ENCODE measurements at places on chromosomes 3 and 15. TPM values are rescaled to one million over a fixed set of nuclear protein-coding genes. Genes with fewer than 3 reads are reported as not detected.

Gene CCR8
- total RNA-seq = not detected

Gene RBPMS2
- not detected for total RNA-seq

Gene TAGLN3
- 1.1 TPM for total RNA-seq

Gene C3orf22
- total RNA-seq = not detected

Gene SLC15A2
- 0.96 TPM for total RNA-seq

Gene THUMPD3
- 50.1 TPM for total RNA-seq

Gene EPHA6
- total RNA-seq = not detected

Gene CTXND1
- total RNA-seq = not detected

Gene IL20RB
- total RNA-seq = 86.8 TPM

Gene CYP1A2
- total RNA-seq = not detected

Gene GATM
- total RNA-seq = 2.6 TPM

Gene MAGI1
- 7.5 TPM for total RNA-seq

Gene TMCO5A
- total RNA-seq = not detected

Gene IGDCC3
- total RNA-seq = not detected

Gene RLBP1
- total RNA-seq = 0.96 TPM

Gene AGTR1
- total RNA-seq = not detected

Gene LYZL4
- not detected for total RNA-seq

Gene EFCC1
- total RNA-seq = not detected

Gene PAK6
- 13.4 TPM for total RNA-seq

Gene MYH15
- under 0.01 TPM for total RNA-seq

Gene CEP63
- total RNA-seq = 6.8 TPM

Gene ARHGEF26
- 0.24 TPM for total RNA-seq

Gene MYLK
- total RNA-seq = 41.4 TPM

Gene SNTN
- not detected for total RNA-seq

Gene KLF15
- total RNA-seq = 3.2 TPM

Gene GPR171
- total RNA-seq = not detected

Gene GBE1
- 41.7 TPM for total RNA-seq

Gene PLA2G4D
- total RNA-seq = under 0.01 TPM

Gene TMOD2
- total RNA-seq = 4.3 TPM

Gene GOLGA6L4
- total RNA-seq = 0.21 TPM

Gene LRRIQ4
- total RNA-seq = not detected

Gene SLCO2A1
- not detected for total RNA-seq

Gene LRRC2
- under 0.01 TPM for total RNA-seq

Gene FSIP1
- 14.5 TPM for total RNA-seq

Gene CYP19A1
- total RNA-seq = not detected

Gene CCDC13
- total RNA-seq = 0.64 TPM

Gene ILDR1
- 0.96 TPM for total RNA-seq

Gene CPLX3
- total RNA-seq = not detected

Gene MBD4
- total RNA-seq = 11.1 TPM

Gene SCAANT1
- total RNA-seq = not detected

Gene GOLGA6L7
- not detected for total RNA-seq

Gene MYL3
- not detected for total RNA-seq

Gene CFAP20DC
- 7.7 TPM for total RNA-seq

Gene GPR27
- 1.9 TPM for total RNA-seq

Gene MAP6D1
- total RNA-seq = 2.1 TPM

Gene PRTG
- total RNA-seq = under 0.01 TPM

Gene TRH
- total RNA-seq = not detected
